ENCODE measurements at places on chromosomes 16 and 17. TPM values are rescaled to one million over a fixed set of nuclear protein-coding genes. Genes with fewer than 3 reads are reported as not detected.
A peak's percentile ranks its signal among the peaks of the same experiment; 100 is the strongest.

The SOX9 gene
- total RNA-seq = 0.09 TPM

The MRPS7 gene
- total RNA-seq = 32.8 TPM

The SMIM36 gene
- not detected for total RNA-seq

GRCh38 chr17:73423159-73423715 is 111.4 kb upstream of the CDC42EP4 start:
- peak; percentile 62 for DNase-seq

DNA sequence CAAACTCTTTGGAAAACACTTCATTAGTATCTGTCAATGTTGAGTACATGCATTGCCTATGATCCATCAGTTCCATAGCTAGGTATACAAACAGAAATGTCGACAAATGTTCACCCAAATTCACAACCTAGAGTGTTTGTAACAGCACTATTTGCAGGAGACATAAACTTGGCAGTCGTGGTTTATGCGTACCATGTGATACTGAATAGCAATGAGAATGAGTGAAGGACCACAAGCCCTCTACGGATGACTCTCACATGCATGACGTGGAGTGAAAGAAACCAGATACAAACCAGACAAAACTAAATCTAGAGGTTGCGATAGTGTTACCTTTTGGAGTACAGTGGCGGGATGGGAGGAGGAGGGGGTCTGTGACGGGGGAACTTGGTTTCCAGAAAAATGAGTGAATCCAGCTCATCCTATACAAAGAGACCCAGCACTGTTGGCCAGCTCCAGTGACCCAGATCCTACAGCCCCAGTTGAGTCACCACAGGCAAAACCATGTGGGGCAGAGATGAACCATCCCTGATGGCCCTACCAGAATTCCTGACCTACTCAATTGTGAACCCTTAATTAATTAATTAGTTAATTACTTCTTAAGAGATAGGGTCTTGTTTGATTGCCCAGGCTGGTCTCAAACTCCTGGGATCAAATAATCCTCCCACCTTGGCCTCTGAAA is 15.9 kb upstream of the ULK2 start:
- peak; percentile 15 for DNase-seq

GRCh38 chr17:42363767-42364585 is 24.3 kb downstream of the STAT3 start:
- DNase-seq = no peak

GRCh38 chr17:74851612-74852236 is 8.0 kb downstream of the GRIN2C start:
- no peak for DNase-seq

DNA sequence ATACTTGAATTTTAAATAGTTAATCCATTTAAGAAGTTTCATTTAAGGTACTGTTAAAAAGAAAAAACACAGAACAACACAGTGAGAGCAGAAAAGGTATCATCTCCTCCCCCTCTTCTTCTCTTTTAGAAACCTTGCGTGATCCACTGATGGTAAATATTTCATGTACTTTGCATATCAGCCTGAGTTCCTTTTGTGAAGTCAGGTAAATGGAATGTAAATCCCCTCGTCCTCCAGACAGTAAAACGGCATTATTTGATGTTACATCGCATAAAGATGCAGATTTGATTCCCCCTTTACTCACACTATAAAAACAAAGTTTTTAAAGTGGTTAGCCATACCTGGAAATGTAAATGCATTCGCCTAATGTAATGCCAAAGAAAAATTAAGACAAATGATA is 234.4 kb downstream of the WWOX start:
- DNase-seq = no peak

- DNase-seq = no peak
Measured at GRCh38 chr17:51118330-51119195, 2.1 kb downstream of the SPAG9 start.

- DNase-seq = no peak
Measured at GRCh38 chr17:30796016-30796415, 28.5 kb downstream of the CRLF3 start.

GRCh38 chr16:4018391-4018790 is 97.9 kb downstream of the ADCY9 start:
- no peak for DNase-seq

Measured in spleen (tissue), 13 donors.